ENCODE measurements at places on chromosomes 13 and 19.
A peak's percentile ranks its signal among the peaks of the same experiment; 100 is the strongest.

- DNase-seq, result no peak
Observed at GRCh38 chr13:97113231-97114001, 108.7 kb upstream of the MBNL2 start.

- DNase-seq, result peak; percentile 12
Observed at GRCh38 chr13:22017226-22017625, 346.4 kb downstream of the FGF9 start.

GRCh38 chr13:34452831-34453230 lies 489.2 kb upstream of the NBEA start:
- no peak for DNase-seq

DNA sequence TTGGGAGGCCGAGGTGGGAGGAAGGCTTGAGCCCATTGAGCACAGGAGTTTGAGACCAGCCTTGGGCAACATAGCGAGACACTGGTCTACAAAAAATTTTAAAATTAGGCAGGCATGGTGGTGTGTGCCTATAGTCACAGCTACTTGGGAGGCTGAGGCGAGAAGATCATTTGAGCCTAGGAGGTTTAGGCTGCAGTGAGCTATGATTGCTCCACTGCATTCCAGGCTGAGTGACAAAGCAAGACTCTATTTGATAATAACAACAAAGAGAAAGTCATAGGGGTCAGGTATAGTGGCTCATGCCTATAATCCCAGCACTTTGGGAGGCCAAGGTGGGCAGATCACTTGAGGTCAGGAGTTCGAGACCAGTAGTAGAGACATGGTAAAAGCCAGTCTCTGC lies 4.6 kb upstream of the SLC44A2 start:
- no peak for DNase-seq

GRCh38 chr19:8654591-8655339 lies 24.3 kb downstream of the NFILZ start:
- DNase-seq, result peak; percentile 57

DNA sequence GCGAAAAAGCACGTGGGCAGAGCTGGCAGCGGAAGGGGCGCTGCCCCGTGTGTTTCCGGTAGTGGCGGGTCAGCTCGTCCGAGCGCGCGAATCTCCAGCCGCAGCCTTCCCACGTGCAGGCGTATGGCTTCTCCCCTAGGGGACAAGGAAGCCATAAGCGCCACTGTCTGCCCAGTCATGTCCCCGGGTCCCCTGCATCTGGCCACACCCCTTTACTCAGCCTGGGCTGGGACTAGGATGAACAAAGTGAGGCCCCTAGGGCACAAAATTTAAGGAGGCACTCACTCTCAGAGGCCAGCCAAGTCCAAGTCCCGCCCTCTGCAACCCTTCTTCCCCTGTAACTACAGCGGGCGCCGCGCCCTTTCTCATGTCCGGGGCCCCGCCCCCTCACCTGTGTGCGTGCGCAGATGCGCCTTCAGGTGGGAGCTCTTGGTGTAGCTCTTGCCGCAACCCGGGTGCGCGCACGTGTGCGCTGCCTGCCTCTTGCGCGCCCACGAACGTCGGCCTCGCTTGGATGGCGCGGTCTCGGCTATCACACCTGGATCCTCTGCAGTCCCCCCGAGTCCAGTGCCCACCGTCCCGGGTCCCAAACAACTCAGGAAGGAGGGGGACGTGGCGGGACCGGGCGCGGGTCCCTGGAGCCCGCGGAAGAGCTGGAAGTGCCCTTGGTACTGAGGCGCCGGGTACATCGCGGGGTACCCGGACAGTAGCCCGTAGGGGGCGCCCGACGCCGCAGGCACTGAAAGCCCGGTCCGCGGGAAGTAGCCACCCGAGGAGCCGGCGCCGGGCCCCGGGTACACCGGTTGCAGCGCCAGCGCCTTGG lies 1.9 kb downstream of the KLF1 start:
- DNase-seq, result peak; percentile 78

DNA sequence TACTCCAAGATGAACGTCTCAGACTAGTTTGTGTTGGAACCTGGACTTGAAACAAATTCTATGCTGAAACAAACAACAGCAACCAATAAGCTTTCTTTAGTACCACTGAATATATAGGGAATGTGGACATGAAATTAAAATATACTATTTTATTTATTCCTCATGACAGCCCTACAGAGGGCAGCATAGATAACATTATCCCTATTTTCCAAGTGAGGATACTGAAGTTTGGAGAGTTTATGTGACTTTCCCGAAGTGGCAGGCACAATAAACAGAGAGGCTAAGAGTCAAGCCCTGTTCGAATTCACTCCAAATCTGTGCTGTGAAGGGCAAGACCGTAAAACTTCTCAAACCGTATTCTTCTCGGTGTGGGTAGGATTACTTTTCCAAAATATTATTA lies 509.9 kb upstream of the GPC6 start:
- no peak for DNase-seq

DNA sequence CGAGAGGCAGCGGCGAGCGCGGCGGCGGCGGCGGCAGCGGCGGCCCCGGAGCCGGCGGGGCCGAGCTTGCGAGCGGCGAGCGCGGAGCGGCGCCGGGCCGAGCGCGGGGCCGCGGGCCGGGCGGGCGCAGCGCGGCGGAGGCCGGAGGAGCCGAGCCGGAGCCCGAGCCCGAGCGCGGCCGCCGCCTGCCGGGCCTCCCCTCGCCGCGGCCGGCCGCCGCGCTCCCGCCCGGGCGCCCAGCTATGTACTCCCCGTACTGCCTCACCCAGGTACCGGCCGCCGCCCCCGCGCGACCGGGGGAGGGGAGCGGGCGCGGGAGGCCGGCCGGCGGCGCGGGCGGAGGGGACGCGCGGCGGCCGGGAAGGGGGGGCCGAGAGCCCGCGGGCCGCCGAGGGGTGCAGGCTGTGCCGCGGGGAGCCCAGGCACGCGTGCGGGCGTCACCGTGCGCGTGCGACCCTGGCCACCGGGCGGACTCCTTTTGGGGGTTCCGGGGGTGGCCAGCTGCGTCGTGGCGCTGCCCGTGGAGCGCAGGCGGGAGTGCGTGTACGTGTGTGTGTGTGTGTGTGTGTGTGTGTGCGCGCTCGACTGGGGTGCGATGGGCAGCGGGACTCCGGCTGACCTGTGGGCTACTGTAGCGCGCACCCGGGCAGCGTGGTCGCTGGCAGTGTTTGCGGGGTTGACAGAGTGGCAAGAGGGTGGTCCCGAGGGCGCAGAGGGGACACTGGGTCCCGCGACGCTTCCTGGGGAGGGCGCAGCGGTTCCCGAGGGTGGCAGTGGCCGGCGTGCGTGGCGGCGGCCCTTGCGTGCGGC lies 526 bp downstream of the NFIX start:
- DNase-seq, result no peak

- no peak for DNase-seq
Observed at GRCh38 chr13:82571653-82572052, 1310.6 kb downstream of the SLITRK1 start.

DNA sequence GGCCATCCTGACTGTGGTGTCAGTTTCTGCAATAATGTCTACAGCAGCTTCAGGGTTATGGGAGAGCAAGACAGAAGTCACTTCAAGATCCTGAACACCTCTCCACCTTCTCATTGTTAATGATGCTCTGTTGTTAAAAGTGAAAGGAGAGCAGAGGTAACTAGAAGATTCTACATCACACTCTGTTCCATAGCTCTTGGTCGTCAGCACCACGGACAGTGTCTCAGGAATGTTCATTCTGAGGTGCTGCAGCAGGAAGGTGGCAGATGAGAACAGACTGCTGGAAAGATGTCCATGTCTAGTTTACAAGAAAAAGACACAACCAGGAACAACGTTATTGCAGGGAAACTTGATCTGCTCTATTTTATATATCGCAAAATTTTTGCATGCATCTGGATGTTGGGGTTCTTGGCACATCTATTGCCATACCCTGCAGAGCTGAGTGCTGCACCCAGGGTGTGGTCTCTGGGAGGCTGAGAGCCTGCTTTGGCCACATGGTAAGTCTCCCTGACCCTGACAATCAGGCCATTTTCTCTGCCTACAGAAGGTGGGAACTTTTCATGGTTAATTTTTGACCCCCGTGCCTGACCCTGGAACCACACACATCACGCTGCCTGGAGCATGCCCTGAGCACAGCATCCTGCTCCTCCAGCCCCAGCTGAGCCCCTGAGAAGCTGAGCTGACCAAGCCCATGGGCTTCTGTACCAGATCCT lies 12.7 kb downstream of the CEACAM21 start:
- DNase-seq, result no peak

- DNase-seq, result peak; percentile 97
Observed at GRCh38 chr13:42720113-42720857, 61.1 kb upstream of the FAM216B start.

DNA sequence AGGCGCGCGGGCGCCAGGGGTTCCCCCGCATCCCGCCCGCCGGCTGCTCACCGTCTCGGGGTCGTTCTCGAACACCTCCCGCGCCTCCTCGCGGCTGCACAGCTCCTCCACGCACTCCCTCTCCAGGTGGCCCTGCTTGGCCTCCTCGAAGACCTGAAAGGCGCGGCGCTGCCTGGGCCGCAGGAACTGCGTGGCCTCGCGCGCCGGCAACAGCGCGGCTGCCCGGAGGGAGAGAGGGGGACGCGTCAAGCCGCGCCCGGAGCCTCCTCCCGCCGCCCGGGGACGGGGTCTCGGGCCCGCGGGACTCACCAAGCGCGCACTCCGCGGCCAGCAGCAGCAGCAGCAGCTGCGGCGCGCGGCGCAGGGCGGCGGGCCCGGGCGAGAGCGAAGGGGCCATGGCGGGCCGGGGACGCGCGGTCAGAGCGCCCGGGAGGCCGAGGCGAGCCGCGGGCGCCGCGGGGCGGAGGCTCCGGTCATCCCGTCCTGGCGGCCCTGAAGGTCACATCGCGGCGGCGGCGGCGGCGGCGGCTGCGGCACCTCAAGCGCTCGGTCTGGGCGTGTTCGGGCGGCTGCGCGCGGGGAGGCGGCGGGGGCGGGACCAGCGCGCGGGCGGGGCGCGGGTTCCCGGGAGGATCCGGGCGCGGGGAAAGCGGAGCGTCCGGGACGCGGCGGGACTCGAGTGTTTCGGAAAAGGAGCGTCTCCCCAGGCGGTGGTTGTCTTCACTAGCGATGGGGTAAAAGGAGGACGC lies at the start of gene GAS6:
TSS of gene GAS6 (minus strand) at position 553 of the 749 bp plus-strand sequence. CDS start at position 397, 156 bp downstream.
- DNase-seq, result peak; percentile 32

GRCh38 chr19:5313307-5313706 lies 27.3 kb downstream of the PTPRS start:
- no peak for DNase-seq

DNA sequence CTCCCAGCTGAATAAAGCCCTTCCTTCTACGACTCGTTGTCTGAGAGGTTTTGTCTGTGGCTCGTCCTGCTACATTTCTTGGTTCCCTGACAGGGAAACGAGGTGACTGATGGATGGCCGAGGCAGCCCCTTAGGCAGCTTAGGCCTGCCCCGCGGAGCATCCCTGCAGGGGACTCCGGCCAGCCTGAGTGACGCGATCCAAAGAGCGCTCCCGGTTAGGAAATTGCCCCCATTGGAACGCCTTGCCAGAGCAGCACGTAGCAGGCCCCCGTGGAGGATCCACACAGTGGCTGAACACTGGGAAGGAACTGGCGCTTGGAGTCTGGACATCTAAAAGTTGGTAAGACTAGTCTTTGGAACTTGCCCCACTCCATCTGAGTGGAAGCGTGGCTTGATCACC lies 296.8 kb upstream of the SGCG start:
- no peak for DNase-seq

DNA sequence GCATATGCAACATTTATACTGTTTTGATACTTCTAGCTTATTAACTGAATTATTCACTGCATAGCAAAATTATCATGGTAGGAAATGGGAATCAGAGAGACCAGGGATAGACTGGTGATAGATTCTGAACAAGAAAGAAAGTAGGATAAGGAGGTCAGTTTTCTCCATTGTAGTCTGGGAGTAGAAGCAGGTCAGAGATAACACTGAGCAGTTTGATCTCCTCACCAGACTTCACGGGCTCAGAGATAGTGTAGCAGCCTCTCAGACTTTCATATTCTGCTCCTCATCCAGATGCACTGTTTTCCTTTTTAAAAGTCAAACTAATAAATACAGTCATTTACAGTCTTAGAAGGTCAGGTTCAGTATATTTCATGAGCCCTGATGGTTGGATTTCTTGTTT lies 56.0 kb upstream of the MYO16 start:
- DNase-seq, result no peak

GRCh38 chr19:54266133-54266532 lies 9.1 kb upstream of the LILRB5 start:
- DNase-seq, result peak; percentile 87

DNA sequence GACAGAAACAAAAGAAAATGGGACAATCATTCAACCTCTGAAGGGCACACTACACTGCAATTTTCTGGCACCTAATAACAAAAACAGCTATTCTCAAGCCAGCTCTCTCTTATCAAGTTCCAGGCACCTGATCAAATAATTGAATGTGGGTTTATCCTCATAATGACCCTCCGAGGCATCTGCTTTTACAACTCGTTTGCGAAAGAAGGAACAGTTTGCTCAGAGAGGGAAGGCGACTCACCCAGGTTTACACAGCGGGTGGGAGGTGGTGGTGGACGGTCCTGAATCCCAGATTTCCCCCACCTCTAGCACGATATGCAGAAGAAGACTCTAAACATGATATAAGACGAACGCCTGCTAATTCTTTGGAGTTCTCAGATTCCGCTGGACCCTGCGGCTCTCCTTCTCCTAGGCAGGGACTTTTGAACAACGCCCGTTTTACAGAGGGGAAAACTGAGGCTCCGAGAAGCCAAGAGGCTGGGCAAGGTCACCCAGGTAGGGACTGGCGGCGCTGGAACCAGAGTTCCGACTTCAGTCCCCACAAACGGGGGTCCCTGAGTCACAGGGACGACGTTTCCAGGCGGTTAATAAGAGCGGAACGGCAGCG lies 641 bp downstream of the SGTA start:
- peak; percentile 37 for DNase-seq

GRCh38 chr19:34172661-34173192 lies 423 bp downstream of the LSM14A start:
- DNase-seq, result peak; percentile 60

DNA sequence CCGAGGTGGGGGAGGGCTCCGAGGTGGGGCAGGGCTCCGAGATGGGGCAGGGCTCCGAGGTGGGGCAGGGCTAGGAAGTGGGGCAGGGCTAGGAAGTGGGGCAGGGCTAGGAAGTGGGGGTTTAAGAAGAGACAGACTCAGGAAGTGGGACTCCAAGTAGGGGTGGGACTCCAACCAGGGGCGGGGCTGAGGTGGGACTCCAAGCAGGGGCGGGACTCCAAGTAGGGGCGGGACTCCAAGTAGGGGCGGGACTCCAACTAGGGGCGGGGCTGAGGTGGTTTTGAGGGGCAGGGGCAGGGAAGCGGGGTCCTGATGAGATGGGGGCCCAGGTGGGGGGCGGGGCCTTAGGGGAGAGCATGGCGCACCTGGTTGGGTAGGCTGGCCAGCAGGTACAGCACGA lies 13.6 kb downstream of the CFD start:
- DNase-seq, result peak; percentile 39

DNA sequence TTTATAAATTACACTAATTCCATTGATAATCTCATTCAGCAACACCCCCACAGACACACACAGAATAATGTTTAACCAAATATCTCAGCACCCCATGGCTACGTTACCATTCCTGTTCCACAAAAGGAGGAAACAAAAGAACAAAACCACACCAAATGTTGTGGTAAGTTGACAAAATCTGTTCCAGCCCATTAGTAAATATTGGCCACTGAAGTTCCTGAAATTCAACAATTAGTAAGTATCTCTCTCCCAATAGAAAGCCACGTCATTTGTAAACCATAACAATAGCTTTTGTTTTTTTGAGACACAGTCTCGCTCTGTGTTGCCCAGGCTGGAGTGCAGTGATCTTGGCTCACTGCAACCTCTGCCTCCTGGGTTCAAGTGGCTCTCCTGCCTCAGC lies 2.3 kb upstream of the FCAR start:
- DNase-seq, result no peak

GRCh38 chr19:32864318-32865007 lies 5.1 kb downstream of the SLC7A9 start:
- DNase-seq, result no peak

GRCh38 chr13:67045357-67045756 lies 184.8 kb downstream of the PCDH9 start:
- DNase-seq, result no peak

GRCh38 chr13:59960683-59961082 lies 203.0 kb downstream of the DIAPH3 start:
- no peak for DNase-seq

All from suppressor macrophage treated with lipopolysaccharide for 1 hour (primary cell).